ENCODE measurements at places on chromosomes 6 and 20. TPM values are rescaled to one million over a fixed set of nuclear protein-coding genes. Genes with fewer than 3 reads are reported as not detected.

- no peaks in the 10 kb centered on the region for H3K27me3 ChIP-seq
- H3K4me3 ChIP-seq: no peak overlapping the region
- DNase-seq: no peak
- H3K27ac ChIP-seq: no peak overlapping the region
Observed at GRCh38 chr6:72457738-72458137, 164.1 kb upstream of the KCNQ5 start.

DNA sequence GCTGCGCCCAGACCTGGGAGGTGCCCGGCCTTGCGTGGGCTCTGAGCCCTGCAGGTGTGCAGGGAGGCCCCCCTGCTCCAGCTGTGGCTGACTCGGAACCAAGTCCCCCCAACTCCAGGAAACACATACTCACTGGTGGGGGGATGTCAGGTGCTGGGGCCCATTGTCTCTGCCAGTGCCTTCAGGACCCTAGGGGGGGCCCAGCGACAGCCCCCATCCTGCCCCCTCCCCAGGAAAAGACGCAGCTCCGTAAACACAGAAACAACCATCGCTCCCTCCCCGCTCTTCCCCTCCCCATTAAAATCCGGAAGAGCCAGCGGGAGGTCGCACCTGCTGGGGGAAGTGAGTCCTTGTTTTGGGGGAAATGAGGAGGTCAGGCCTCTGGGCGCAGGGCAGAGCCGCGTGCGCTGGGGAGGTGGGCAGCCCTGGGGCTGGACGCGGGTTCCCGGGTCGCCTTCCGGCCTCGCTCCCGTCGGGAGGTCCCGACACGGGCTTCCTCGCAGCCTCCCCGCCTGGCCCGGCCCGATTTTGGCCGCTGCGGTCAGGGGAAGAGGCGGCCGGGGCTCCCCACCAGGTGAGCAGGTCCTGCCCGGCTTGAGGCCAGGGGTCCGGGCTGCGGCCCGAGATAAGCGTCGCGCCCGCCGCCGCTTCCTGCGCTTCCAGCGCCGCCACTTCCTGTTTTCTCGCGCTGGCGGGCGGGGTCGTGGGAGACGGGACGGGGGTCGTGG lies 6.2 kb downstream of the C20orf204 start:
- H3K27me3 ChIP-seq: peaks cover 48% of the 10 kb centered on the region
- H3K4me3 ChIP-seq: peak overlapping the region; percentile 43
- peaks cover 37% of the 10 kb centered on the region for H3K4me1 ChIP-seq
- H3K36me3 ChIP-seq: no peaks in the 10 kb centered on the region

DNA sequence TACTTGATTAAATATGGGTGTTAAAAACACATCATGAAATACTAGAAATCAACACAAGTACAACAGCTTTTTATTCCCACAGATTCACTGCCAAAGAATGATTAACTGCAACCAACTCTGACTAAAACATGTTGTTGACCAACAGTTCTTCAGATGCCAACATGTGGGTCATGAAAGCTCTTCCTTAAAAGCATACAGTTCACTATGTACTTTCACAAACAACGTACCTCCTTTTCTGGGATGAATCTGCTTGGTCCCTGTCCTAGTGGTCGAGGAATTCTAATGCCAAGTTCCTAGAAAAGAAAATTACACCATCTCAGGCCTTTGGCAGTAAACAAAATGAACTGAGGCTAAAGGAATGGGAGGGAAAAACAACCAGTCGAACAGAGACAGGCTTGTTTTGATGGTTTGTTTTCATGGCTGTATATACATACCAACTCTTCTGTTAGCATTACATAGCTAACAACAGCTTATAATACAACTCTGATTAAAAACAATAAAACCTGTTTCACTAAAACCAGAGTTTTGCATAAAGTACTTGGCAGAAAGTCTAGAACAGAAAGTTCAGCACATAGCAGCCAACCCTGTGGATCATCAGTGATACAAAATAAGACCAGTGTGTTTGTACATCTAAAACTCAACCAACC lies 92.5 kb downstream of the SESN1 start:
- H3K27me3 ChIP-seq: no peaks in the 10 kb centered on the region
- no peak for DNase-seq
- peak overlapping the region; percentile 73 for H3K27ac ChIP-seq
- peaks cover 18% of the 10 kb centered on the region for H3K36me3 ChIP-seq

- DNase-seq: no peak
- H3K4me1 ChIP-seq: peaks cover 14% of the 10 kb centered on the region
- no peak overlapping the region for H3K27ac ChIP-seq
Observed at GRCh38 chr6:35417979-35418661, 34.0 kb upstream of the FANCE start.

DNA sequence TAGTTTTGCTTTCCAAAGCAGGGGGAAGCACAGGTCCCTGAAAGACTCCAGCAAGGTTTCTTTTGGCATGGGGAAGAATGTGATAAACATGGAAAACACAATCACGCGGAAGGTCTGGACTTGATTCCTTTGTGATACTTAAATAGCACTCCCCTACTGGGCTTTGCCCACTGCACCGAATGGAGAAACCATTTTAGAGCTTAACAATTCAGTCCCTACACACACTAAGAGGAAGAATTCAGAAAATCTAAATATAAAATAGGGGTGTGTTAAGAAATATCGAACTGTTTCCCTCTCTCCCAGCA lies 71.4 kb upstream of the NHSL1 start:
- H3K4me3 ChIP-seq: peak overlapping the region; percentile 51
- DNase-seq: no peak
- no peak overlapping the region for H3K27ac ChIP-seq
- H3K27me3 ChIP-seq: no peaks in the 10 kb centered on the region
- H3K36me3 ChIP-seq: no peaks in the 10 kb centered on the region
- no peaks in the 10 kb centered on the region for H3K4me1 ChIP-seq

GRCh38 chr6:71537717-71538116 lies 249.1 kb downstream of the OGFRL1 start:
- H3K4me3 ChIP-seq: no peak overlapping the region
- H3K36me3 ChIP-seq: no peaks in the 10 kb centered on the region
- no peak for DNase-seq
- H3K27ac ChIP-seq: no peak overlapping the region

GRCh38 chr6:21952367-21952766 lies 344.5 kb downstream of the PRL start:
- DNase-seq: no peak
- no peaks in the 10 kb centered on the region for H3K27me3 ChIP-seq
- H3K36me3 ChIP-seq: no peaks in the 10 kb centered on the region
- H3K4me3 ChIP-seq: no peak overlapping the region
- H3K27ac ChIP-seq: no peak overlapping the region

GRCh38 chr6:154239392-154239791 lies 117.2 kb downstream of the IPCEF1 start:
- no peaks in the 10 kb centered on the region for H3K27me3 ChIP-seq
- no peaks in the 10 kb centered on the region for H3K4me1 ChIP-seq
- no peaks in the 10 kb centered on the region for H3K36me3 ChIP-seq
- no peak for DNase-seq
- no peak overlapping the region for H3K27ac ChIP-seq
- H3K4me3 ChIP-seq: no peak overlapping the region

- H3K27me3 ChIP-seq: no peaks in the 10 kb centered on the region
- no peak overlapping the region for H3K4me3 ChIP-seq
- no peak for DNase-seq
- H3K4me1 ChIP-seq: no peaks in the 10 kb centered on the region
- no peaks in the 10 kb centered on the region for H3K36me3 ChIP-seq
Observed at GRCh38 chr6:90048206-90048967, 154.1 kb downstream of the GJA10 start.

GRCh38 chr20:62183426-62184142 lies 756 bp downstream of the MTG2 start:
- no peaks in the 10 kb centered on the region for H3K27me3 ChIP-seq

GRCh38 chr6:15536198-15536955 lies 126.5 kb downstream of the DTNBP1 start:
- H3K27me3 ChIP-seq: no peaks in the 10 kb centered on the region
- DNase-seq: peak; percentile 53
- no peak overlapping the region for H3K27ac ChIP-seq
- H3K36me3 ChIP-seq: peaks cover 9% of the 10 kb centered on the region

GRCh38 chr20:40159276-40159675 lies 529.8 kb downstream of the MAFB start:
- H3K4me1 ChIP-seq: no peaks in the 10 kb centered on the region
- H3K27ac ChIP-seq: no peak overlapping the region
- H3K4me3 ChIP-seq: no peak overlapping the region
- no peaks in the 10 kb centered on the region for H3K36me3 ChIP-seq
- no peak for DNase-seq

DNA sequence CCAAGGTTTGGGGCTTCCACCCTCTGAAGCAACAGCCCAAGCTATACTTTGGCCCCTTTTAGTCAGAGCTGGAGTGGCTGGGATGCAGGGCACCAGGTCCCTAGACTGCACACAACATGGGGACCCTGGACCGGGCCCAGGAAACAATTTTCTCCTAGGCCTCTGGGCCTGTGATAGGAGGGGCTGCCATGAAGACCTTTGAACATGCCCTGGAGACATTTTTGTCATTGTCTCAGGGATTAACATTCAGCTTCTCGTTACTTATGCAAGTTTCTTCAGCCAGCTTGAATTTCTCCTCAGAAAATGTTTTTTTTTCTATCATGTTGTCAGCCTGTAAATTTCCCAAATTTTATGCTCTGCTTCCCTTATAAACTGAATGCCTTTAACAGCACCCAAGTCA lies 82.3 kb downstream of the LRRC1 start:
- H3K36me3 ChIP-seq: no peaks in the 10 kb centered on the region
- H3K4me1 ChIP-seq: no peaks in the 10 kb centered on the region
- no peak for DNase-seq

DNA sequence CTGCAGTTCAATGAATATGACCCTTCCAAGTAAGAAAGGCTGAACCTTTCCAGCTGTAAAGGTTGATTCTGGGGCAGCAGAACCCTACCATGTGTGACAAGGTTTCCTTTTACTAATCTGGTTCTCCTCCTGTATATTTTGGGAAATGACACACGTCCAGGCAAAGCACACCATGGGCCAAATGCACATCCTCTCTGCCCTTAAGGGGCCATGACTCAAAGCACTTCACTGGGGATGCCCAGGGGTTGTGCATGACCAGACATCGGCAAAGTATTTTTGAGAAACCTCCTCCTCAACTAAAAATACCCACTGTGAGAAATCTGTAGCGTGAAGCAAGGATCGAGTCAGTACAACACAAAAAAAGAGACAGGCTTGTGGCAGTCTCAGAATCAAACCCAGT lies 174.7 kb downstream of the BACH2 start:
- H3K36me3 ChIP-seq: no peaks in the 10 kb centered on the region
- H3K27ac ChIP-seq: no peak overlapping the region
- DNase-seq: no peak

- peak overlapping the region; percentile 80 for H3K27ac ChIP-seq
- H3K27me3 ChIP-seq: no peaks in the 10 kb centered on the region
- H3K4me1 ChIP-seq: peaks cover 21% of the 10 kb centered on the region
- no peak for DNase-seq
Observed at GRCh38 chr6:17032590-17032987, 69.3 kb upstream of the STMND1 start.

DNA sequence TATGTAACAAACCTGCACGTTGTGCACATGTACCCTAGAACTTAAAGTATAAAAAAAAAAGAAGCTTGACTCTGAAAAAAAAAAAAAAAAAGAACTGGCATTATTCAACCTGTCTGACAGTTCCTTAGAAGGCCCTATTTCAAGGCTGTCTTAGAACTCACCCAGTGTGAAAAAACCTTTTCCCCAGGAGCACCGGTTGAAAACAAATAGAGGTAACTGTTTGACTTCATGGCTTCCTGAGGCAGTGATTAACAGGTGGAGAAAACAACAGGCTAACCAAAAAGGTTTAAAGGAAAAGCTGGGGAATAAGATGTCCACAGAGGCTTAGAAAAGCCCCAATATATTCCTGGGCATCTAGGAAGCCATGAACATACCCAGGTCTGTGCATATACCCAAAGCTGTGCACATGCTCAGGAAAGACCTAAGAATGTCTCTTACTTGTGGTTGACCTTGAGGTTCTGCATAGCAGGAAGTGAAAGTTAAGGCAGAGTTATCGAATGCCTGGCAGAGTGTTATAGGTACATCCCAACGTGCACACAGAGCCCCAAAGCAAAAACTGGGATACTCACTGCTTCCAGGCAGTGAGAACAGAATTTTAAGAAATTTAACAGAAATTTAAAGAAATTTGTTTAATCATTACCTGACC lies 7.0 kb downstream of the UQCC1 start:
- H3K4me1 ChIP-seq: peaks cover 1% of the 10 kb centered on the region
- H3K27ac ChIP-seq: no peak overlapping the region
- H3K36me3 ChIP-seq: peaks cover 40% of the 10 kb centered on the region

- H3K27ac ChIP-seq: no peak overlapping the region
- no peaks in the 10 kb centered on the region for H3K4me1 ChIP-seq
- DNase-seq: no peak
- H3K36me3 ChIP-seq: no peaks in the 10 kb centered on the region
Observed at GRCh38 chr6:150354754-150355571, 13.8 kb upstream of the IYD start.

DNA sequence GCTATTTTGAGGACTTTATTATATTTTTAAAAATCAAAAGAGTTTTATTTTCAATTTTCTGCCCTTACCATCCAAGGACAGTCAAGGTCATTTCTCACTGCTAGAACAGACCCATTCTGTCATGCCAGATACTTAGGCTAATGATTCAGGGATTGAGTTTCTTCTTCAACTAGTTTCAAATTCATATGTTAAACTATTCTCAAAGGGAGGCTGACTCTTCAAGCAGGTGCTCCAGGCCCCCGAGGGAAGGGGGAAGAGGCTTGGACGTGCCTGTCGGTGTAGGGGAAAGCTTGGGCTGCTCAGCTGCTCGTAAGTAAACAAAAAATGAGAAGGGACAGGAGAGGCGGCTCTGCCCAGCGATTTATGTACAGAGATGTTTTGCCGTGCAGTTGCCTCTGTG lies 69.4 kb upstream of the MYLIP start:
- no peak for DNase-seq
- H3K4me1 ChIP-seq: no peaks in the 10 kb centered on the region
- no peaks in the 10 kb centered on the region for H3K36me3 ChIP-seq
- no peak overlapping the region for H3K27ac ChIP-seq
- H3K27me3 ChIP-seq: no peaks in the 10 kb centered on the region

GRCh38 chr6:104537180-104537579 lies 322.5 kb downstream of the HACE1 start:
- no peak overlapping the region for H3K4me3 ChIP-seq
- DNase-seq: no peak
- no peaks in the 10 kb centered on the region for H3K27me3 ChIP-seq
- no peak overlapping the region for H3K27ac ChIP-seq

GRCh38 chr6:5054245-5054873 lies 30.8 kb upstream of the PPP1R3G start:
- H3K27me3 ChIP-seq: no peaks in the 10 kb centered on the region
- H3K4me1 ChIP-seq: no peaks in the 10 kb centered on the region
- H3K36me3 ChIP-seq: no peaks in the 10 kb centered on the region
- no peak overlapping the region for H3K27ac ChIP-seq
- no peak for DNase-seq

DNA sequence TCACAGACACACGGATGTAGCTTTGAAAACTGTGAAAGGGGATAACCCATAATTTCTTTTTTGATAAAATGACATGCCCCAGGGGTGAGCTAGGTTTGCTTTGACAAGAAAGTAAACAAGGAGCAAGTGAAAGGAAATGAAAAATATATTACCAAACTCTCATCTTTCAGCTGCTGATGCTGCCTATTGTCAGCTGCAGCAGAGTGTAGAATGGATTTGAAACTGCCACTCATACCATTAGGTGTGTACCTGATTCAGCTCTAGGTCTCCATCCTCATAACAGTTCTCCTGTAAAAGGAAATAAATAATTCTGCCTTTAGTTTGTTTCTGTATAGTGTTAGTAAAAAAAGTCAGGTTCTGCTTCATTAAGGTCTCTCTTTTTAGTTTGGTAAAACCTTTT lies 415.1 kb upstream of the MARCKS start:
- H3K4me1 ChIP-seq: no peaks in the 10 kb centered on the region
- no peaks in the 10 kb centered on the region for H3K27me3 ChIP-seq
- no peak for DNase-seq
- H3K27ac ChIP-seq: no peak overlapping the region
- H3K4me3 ChIP-seq: no peak overlapping the region

HSPA1B gene
- total RNA-seq: 315 TPM

WFDC10B gene
- 0.69 TPM for total RNA-seq

ADGB gene
- not detected for total RNA-seq
